AG04449 (cell line): ENCODE measurements at places on chromosomes 12 and 14.

DNA sequence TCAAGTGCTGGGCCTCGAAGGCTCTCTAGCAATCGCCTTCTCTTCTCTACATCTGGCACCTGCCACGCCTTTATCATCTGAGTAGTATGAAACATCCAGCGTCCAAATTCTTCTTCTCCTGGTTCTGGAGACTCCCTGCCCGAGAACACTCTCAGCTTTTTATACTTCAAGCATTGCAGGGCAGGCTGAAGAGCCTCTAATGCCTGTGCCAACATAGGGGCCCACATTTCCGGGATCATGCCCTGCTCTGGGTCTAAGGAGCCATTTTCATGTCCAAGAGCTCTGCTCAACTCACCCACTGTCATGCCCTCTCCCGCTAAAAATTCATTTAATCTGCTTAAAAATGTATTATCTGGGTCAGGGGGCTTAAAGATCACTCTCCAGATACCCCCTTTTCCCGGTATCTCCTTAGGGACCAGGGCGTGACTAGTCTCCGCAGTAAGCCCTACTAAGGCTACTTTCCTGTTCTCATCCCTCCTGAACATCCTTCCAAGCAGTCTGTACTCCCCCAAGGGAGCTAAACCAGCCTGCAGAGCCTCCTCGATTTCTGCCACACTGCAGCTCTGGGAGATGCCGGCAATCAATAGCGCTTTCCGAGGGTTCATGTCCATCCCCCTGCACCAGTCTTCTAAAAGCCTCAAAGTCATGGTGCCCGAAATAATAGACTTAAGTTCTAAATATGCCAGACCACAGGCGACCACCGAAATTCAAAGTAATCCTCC lies 940 bp downstream of the MOAP1 start:
- DNase-seq: no peak

DNA sequence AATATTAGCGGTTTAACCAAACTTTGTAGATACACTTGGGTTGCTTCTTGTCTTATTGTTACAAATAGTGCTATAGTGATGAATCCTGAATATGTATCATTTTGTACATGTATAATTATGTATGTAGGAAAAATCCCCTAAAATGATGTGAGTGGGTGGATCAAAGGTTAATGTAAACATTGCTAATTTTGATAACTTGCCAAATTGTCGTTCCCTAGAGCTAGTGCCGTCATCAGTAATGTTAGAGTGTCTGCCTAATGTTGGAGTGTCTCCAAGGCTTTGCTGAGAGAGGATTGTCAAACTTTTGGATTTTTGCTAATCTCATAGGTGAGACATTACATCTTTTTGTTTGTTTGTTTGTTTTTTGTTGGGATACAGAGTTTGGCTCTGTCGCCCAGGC lies 44.4 kb downstream of the AEBP2 start:
- DNase-seq: no peak

GRCh38 chr12:88733008-88733407 lies 152.7 kb upstream of the KITLG start:
- DNase-seq: no peak

- no peak for DNase-seq
These were observed 5.6 kb downstream of the LTA4H start for GRCh38 chr12:96029826-96030225.

GRCh38 chr12:101878243-101878821 lies 952 bp downstream of the DRAM1 start:
- DNase-seq: no peak

DNA sequence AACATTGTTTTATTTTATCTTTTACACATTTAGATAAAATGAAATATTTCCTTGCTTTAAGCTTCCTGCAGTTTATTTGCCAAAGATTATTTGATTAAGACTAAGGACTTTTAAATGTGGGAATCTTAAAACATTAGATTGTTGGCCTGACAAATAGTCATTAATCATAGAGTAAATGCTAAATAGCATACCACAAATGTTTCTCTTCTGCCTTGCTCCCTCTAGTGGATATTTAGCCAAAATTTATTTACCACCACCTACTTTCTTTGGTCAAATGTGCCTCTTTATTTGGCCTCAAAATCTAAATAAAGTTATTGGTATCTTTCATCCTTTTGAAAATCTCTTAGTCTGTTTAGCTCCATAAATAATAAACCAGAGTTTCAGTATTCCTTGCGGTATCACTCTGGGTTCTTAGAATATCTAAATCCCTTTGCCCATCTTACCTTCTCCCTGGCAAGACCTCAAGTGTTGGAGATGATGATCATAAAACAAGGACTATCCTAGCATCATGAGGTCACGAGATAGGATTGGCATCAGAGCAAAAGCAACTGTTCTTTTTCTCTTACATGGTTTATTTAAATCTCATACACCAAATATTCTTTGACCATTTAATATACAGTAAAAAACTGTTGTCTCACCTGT lies 150.6 kb upstream of the AEBP2 start:
- DNase-seq: no peak

GRCh38 chr14:66121859-66122258 lies 364.3 kb upstream of the CCDC196 start:
- DNase-seq: no peak

DNA sequence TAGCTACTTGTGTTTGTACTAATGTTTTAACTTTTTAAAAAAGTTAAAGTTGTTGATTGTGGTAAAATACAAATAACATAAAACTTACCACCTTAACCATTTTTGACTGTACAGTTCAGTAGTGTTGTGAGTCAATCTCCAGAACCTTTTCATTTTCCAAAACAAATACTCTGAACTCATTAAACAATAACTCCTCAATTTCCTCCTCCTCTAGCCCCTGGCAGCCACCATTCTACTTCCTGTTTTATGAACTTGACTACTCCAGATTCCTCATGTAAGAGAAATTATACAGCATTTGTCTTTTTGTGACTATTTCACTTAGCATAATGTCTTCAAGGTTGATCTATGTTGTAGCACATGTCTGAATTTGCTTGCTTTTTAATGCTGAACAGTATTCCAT lies 299.1 kb upstream of the AMIGO2 start:
- DNase-seq: no peak

DNA sequence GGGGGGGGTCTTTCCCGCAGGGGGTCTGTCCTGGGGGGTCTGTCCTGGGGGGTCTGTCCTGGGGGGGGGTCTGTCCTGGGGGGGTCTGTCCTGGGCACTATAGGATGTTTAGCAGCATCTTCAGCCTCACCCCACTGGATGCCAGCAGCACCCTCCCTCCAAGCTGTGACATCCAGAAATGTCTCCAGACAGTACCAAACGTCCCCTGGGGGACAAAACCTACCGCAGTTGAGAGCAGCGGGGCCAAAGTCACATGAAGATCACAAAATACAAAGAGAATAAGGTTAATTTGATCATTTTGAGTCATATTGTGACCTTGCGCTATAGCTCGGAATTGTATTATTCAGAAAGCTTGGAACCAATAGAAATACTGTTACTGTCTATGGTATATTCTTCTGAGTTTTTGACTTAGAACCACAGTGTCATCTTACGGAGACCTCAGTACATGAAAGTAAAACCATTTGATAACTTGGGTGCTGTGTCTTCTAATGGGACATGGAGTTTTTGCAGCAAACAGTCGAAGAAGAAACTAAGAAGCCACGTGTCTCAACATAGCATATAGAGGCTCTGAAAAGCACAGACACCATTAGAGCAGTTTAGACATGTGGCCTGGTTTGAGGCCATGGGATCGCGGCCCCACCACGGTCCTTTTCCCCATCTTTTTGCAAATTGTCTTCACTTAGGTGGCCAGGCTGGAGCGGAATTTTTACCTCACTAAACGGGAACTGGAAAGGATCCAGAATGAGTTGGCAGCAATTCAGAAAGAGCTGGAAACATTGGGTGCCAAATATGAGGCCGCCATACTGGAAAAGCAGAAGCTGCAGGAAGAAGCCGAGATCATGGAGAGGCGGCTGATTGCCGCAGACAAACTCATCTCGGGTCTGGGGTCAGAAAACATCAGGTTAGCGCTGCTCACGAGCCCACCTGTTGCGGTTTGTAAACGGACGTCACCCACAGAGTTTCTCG lies 59.9 kb downstream of the CCDC92 start:
- DNase-seq: no peak

DNA sequence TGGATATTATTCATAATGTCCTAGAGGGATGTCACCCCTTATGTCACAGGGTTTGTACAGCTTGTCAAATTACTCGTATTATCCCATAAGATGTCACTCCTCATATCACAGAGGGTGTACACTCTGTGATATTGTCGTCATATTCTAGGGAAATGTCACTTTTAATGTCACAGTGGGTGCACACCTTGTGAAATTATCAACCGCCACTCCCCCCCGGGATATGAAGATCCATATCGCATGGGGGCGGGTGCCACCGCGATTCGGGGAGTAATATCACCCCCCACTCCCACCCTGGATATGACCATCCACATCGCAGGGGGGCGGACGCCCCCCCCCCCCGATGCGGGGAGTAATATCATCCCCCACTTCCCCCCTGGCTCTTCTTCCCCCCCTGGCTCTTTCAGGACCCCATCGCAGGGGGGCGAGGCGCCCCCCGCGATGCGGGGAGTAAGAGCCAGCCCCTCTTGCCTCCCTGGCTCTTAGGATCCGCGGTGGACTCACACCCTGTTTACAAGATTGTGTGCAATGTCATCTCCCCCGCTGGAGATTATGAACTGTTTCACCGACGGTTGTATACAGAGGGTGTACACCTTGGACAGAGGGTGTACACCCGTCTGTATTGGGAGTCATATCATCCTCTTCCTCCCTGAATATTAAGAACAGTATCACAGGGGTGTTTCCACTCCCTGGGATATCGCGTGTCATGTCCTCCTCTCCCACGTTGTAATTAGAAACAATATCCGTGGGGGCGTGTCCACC lies 92.8 kb downstream of the FRMD6 start:
- no peak for DNase-seq

DNA sequence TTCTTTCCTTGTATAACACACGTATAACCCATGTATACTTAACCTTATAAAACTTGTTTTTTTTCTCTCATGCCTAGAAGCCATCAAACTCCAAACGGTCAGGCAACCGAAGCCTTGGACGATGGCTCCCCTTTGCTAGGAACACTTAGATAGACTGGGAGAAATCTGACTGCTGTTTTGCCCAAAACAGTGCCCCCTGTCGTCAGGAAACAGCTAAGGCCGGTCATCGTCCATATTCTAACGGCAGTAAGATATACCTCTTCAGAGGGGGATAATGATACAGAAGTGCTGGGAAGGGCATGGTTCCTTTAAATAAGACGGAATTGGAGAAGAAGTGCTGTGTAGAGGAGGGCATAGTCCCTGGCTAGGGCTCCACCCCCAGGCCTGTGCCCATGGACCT lies 130.5 kb downstream of the SLC41A2 start:
- no peak for DNase-seq

GRCh38 chr14:68663385-68664076 lies 129.3 kb downstream of the ZFP36L1 start:
- DNase-seq: no peak

DNA sequence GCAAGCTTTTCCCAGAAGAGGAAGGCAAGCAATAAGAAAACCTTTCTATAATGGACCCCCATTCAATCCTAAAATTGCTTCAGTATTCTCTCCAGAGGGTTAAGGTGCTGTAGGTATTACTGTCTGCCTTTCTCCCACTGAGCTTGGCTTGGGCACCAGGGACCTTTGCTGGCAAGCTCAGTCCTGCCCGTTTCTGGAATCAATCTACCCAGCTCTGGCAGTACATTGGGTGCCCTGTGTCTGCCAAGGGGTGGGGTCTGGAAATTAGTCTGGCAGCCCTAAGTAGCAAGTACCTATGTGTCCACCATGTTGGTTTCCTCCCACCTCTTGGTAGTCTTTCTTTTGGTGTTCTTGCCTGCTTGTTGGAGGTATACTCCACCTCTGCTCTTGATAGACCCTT lies 72.6 kb downstream of the C12orf75 start:
- DNase-seq: no peak

DNA sequence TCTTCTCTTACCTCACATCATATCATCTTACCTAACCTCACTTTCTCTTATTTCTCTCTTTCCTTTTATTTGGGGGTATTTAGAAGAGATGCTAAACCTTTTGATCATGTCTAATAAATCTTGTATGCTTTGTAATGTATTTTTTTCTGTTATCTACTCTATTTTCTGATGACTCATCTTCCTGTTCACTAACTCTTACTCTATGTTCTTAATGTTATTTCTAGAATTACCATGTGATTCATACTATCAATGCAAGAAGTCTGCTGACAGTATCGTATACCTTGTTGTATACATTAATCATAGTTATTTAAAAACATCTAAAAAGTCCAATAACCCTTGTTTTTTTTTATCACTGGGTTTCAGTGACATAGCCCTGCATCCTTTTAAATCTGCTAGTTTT lies 62.3 kb downstream of the MGAT4C start:
- no peak for DNase-seq

GRCh38 chr12:76863837-76864236 lies 15.0 kb downstream of the CSRP2 start:
- no peak for DNase-seq

DNA sequence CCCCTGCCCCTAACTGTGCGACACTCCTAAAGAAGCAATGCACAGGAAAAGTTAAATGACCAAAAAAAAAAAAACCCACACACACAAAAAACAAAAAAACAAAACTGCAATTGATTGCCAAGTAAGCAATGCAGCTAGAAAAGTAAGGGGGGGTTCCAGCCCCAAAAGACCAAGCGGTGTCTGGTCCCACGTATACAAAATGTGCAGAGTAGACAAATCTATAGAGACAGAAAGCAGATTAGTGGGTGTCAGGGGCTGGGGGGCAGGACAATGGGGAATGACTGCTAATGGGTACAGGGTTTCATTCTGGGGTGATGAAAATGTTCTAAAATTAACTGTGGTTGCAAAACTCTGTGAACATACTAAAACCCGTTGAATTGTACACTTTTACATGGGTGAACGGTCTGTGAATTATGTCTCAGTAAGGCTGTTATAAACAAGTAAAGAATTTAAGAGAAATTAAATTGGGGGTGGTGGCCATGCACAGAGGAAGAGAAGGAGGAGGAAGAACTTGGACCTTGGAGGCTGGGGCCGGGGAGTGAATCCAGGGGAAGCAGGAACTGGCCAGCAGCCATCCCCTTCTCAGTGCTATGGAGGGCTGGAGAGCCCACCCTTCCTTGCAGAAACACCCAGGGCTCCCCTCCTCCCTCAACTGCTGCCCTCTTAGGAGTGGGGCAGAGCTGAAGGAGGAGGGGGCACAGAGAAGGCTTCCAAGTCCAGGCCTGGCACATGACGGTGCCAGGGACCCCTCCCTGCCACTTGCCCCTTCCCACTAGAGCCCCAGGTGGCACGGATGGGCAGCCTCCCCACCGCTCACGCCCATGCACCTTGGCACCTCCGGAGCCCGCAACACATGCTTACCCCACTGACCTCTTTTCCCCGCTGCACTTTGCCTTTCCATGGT lies 45.4 kb downstream of the KDM2B start:
- DNase-seq: no peak

GRCh38 chr12:3557791-3558620 lies 67.0 kb downstream of the PRMT8 start:
- no peak for DNase-seq
